Activated naive CD4-positive, alpha-beta T cell treated with anti-CD3 and anti-CD28 coated beads for 36 hours (primary cell): ENCODE measurements at places on chromosomes 6 and 20.

DNA sequence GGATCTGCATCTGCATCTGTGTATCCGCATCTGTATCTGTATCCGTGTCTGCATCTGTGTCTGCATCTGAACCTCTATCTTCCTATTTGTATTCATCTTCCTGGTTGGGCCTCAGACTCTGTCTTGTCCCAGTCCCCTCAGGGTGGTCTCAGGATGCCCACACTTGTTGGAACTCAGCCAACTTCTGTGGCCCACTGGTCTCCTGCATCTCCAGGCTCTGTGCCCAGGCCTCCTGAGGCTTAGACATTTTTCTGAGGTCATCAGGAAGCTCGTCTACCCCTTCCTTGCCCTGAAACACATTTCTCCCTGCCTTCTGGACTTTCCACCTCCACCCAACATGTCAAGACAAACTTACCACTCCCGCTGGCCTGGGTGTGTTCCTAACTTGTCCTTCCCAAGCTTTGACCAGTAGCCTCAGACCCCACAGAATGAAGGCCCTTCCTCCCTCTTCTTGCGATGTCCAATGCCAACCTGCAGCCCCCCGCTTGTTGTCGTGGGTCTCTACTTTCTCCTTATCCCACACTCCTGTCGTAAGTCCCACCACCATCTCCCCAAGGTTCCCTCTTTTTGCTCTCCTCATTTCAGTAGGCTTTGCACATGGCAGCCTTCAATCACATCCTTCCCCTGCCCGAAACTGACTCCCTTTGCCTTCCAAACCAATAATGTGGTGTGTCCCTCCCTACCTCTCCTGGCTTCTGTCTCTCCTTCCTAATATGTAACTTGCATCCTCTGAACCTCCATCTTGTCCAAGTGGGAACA is 176.5 kb downstream of the DLL1 start:
- no peak for DNase-seq

GRCh38 chr6:117477988-117478852 is 4.3 kb upstream of the DCBLD1 start:
- peak; percentile 38 for DNase-seq

GRCh38 chr20:32535953-32536823 is 48.9 kb downstream of the NOL4L start:
- peak; percentile 88 for DNase-seq

DNA sequence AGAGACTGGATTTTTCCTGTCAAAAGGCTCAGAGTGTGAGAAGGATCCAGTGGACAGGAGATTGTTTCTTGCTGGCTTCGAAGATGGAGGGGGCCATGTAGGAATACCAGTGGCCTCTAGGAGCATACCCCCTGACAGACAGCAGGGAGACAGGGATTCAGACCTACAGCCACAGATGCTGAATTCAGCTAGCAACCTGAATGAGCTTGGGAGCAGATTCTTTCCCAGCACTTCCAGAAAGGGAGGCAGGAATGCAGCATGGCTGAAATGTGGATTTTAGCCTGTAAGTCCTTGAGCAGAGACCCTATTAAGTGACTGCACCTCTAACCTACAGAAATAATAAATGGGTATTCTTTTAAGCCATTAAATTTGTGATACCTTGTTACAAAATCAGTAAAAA is 44.6 kb downstream of the STXBP5 start:
- no peak for DNase-seq

- no peak for DNase-seq
These were observed 21.6 kb downstream of the SOBP start for GRCh38 chr6:107511511-107511993.

- DNase-seq, result peak; percentile 34
These were observed 696 bp upstream of the SUPT3H start for GRCh38 chr6:45378334-45378926.

- no peak for DNase-seq
These were observed 777.6 kb upstream of the HS3ST5 start for GRCh38 chr6:115120391-115120790.

GRCh38 chr6:116159782-116160524 is 34.0 kb upstream of the COL10A1 start:
- DNase-seq, result no peak

DNA sequence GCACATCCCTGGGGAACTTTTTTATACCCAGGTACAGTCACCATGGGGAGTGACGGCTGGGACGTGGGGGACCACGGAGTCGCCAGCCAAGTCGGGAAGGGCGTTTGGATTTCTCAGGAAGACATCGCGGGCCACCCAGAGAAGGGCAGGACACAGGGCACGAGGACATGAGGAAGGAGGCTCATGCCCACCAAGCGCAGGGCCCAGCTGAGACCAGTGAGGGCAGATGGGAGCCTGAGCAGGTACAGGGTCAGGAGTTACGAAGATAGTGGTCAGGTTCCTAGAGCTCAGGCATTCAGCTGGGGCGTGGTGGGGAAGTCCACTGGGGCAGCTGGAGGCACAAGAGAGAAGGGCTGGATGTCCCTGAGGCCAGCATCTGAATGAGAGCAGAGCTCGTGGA is 74.6 kb downstream of the ZNF133 start:
- no peak for DNase-seq

- peak; percentile 25 for DNase-seq
These were observed 16.7 kb downstream of the PMEPA1 start for GRCh38 chr20:57693002-57693582.

DNA sequence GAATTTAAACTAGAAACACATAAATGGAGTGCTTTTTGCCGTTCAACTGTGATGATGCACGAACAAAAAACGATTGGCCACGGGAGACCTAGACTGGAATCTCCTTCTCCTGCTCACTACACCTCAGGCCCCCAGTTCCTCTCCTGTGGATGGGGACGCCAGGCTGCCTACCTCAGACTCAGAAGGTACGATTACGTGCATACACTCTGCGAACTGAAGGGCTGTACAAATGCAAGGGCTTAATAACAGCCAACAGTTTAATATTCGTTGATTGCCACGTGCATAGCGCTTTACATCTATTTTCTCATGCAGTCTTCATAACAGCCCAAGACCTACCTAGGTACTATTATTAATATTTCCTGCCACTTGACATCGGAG is 495 bp upstream of the ARMC2 start:
- DNase-seq, result no peak

DNA sequence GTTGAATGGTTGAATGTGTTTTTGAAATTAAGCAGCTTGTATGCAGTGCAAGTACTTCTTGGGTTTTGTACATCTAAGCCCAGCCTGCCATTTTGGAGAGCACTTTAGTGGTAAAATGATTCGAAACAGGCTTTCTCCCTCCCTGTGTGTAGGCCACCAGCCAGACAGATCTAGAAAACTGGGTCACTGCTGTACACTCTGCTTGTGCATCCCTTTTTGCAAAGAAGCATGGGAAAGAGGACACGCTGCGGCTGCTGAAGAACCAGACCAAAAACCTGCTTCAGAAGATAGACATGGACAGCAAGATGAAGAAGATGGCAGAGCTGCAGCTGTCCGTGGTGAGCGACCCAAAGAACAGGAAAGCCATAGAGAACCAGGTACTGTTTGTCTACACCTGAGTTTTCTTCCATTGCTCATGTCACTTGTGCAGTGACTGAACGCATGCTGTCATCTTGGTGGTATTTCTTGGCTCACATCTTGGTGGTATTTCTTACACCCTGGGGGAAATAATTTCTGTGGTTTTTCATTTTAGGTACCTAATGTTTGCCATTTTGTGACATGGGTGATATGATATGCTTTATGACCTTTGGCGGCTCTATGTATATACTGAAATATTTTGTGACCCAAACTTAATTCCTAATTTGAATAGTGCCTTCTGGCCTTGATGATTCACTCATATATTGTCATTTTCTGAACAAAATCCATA is 115.7 kb upstream of the CLDN20 start:
- no peak for DNase-seq

DNA sequence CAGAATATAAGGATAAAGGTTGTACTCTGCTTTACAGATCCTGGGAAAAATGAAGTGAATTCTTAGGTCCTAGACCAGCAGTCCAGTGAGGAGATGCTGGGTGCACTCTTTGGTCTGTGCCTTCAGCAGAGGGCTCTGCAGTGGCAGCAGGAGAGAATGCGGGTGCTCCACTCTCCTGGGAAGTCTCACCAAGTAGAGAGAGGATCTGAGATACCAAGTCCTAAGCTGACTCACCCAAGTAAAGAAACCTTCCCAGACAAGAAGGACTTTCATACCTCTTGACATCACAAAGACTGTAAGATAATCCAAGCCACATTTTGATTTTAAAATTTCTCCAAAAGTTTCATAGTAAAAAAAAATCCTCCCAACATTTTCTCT is 116.9 kb upstream of the EMILIN3 start:
- DNase-seq, result no peak

- DNase-seq, result no peak
These were observed 479.4 kb upstream of the MAN1A1 start for GRCh38 chr6:119829006-119829405.

DNA sequence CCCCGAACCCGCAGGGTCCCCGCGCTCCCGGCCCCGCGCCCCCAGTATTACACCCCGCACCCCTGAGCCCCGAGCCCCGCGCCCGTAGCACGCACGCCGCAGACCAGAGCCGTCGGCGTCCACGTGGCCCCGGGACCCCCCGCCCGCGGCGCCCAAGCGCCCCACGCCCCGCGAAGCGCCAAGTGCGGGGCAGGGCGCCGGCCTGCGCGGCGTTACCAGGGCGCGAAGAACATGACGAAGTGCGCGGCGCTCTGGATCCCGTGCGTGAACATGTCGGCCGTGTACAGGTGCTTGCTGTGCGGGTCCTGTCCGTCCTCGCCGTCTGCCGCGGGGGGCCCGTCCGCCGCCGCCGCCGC is 312 bp downstream of the TXNDC5 start:
- peak; percentile 30 for DNase-seq

GRCh38 chr6:44976677-44977641 is 351.2 kb upstream of the RUNX2 start:
- DNase-seq, result peak; percentile 18

- DNase-seq, result peak; percentile 47
These were observed 31.0 kb upstream of the PSMF1 start for GRCh38 chr20:1087311-1087905.

GRCh38 chr6:111874025-111874415 is 768 bp upstream of the FYN start:
- DNase-seq, result peak; percentile 91
